A549 treated with CORT108297 at 1 μM for 4 hours (cell line): ENCODE measurements at places on chromosomes 5 and 9. TPM values are rescaled to one million over a fixed set of nuclear protein-coding genes. Genes with fewer than 3 reads are reported as not detected.

CFAP157 gene
- 0.04 to 0.07 TPM (median 0.06 TPM) in 3 of 5 replicates, not detected in the others for total RNA-seq

C9orf50 gene
- total RNA-seq = 0.10 to 0.12 TPM in 2 of 5 replicates, not detected in the others

PRDM9 gene
- total RNA-seq = not detected in 5 replicates

PCDHA5 gene
- total RNA-seq = 0.47 to 0.79 TPM (median 0.70 TPM) in 5 replicates

NUTM2F gene
- not detected in 5 replicates for total RNA-seq

FAM151B gene
- total RNA-seq = 1.1 to 1.8 TPM (median 1.4 TPM) in 5 replicates

BARX1 gene
- 8.0 to 13.1 TPM (median 11.4 TPM) in 5 replicates for total RNA-seq

PLPP7 gene
- total RNA-seq = 0.07 to 0.08 TPM in 2 of 5 replicates, not detected in the others

GLRA1 gene
- total RNA-seq = not detected in 5 replicates

F12 gene
- total RNA-seq = 14.7 to 28.1 TPM (median 25.9 TPM) in 5 replicates
